Neural crest cell (in vitro differentiated cells): ENCODE measurements at places on chromosomes 5 and 9. TPM values are rescaled to one million over a fixed set of nuclear protein-coding genes. Genes with fewer than 3 reads are reported as not detected.
A peak's percentile ranks its signal among the peaks of the same experiment; 100 is the strongest.

DNA sequence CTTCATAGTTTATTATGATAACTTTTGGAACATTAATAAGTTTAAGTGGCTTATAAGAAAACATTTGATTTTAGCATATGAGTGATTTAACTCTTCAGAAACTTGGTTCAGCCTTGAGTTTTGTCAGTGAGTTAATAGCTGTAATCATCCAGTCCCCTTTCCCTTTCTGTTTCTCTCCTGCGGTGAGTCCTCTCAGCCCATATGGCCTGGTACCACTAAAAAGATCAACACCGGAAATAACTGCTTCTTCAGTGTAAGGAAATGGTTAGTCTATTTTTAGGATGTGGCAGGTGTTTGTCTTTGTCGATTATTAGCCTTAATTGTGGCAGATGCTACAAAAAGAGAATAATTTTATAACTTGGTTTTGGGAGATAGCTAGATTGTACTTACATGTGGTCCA lies 120.2 kb upstream of the GRHPR start:
- no peaks in the 10 kb centered on the region for H3K27me3 ChIP-seq
- no peak overlapping the region for H3K27ac ChIP-seq
- peaks cover 8% of the 10 kb centered on the region for H3K4me1 ChIP-seq
- H3K4me3 ChIP-seq, result no peak overlapping the region
- no peaks in the 10 kb centered on the region for H3K36me3 ChIP-seq

DNA sequence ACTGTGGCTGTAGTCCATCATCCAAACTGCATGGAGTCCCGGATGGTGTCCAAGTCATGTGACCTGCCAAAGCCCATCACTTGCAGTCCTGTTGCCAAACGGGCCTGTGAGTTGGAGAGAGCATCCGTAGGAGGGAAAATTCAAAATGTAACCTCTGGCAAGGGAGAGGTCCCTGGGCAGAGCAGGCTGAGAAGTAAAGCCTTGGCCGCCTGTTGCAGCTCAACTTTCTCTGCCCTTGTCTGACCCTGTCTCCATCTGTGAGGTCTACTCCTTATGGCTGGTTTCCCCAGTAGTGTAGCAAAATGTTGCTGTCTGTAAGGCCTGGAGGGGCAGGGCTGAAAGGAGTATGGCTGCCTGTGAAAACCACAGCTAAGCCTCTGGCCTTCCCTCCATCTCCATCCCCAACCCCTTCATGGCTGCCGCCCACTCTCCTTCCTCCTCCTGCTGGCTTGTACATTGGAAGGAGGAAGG lies 163.5 kb downstream of the SEMA6A start:
- H3K27me3 ChIP-seq, result no peaks in the 10 kb centered on the region
- H3K27ac ChIP-seq, result no peak overlapping the region
- peaks cover 2% of the 10 kb centered on the region for H3K36me3 ChIP-seq
- DNase-seq, result no peak
- no peak overlapping the region for H3K4me3 ChIP-seq
- H3K4me1 ChIP-seq, result peaks cover 4% of the 10 kb centered on the region

- H3K27me3 ChIP-seq, result peaks cover 15% of the 10 kb centered on the region
- peaks cover 9% of the 10 kb centered on the region for H3K4me1 ChIP-seq
- no peak overlapping the region for H3K27ac ChIP-seq
- H3K4me3 ChIP-seq, result no peak overlapping the region
These were observed 200.0 kb downstream of the PARP8 start for GRCh38 chr5:50866415-50866814.

DNA sequence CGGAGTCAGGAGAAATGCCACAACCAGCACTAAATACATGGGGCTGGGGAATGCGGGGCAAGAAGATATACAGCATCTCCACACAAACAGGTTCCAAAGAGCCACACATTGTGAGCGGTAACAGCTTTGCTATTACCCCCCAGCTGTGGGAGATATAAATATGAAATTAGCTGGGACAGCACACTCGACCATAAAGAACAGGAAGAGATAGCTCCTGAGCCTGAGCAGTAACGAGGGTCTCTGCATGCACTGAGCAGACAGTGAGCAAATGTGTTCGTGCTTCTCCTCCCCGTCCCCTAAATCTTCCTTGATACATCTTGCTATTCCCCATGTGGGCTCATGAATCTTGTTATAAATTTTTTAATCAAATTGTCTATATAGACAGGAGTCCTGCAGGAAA lies 53.1 kb downstream of the ADAMTS2 start:
- no peak for DNase-seq
- H3K4me1 ChIP-seq, result no peaks in the 10 kb centered on the region
- H3K27ac ChIP-seq, result no peak overlapping the region
- H3K36me3 ChIP-seq, result no peaks in the 10 kb centered on the region

- peaks cover 55% of the 10 kb centered on the region for H3K4me1 ChIP-seq
- H3K27ac ChIP-seq, result peak overlapping the region; percentile 100
- peaks cover 7% of the 10 kb centered on the region for H3K36me3 ChIP-seq
- H3K4me3 ChIP-seq, result peak overlapping the region; percentile 100
- DNase-seq, result no peak
These were observed 1.2 kb upstream of the RNF44 start for GRCh38 chr5:176538230-176538988.

DNA sequence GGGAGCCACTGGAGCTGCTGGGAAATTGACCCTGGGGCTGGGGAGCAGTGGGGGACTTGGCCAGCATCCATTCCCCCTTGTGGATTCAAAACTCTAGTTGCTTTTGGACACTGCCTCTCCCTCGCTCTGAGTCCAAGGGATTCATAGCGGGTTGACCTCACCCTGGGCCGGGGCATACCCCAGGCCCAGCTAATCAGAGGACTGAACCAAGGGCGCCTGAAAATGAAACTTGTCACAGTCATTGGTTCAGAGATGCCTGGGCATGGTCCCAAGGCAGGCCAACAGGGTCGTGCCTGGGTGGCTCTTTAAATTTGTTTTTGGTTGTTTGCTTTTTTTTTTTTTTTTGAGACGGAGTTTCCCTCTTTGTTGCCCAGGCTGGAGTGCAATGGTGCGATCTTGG lies 22.6 kb downstream of the STK10 start:
- H3K27me3 ChIP-seq, result no peaks in the 10 kb centered on the region
- no peak for DNase-seq
- no peak overlapping the region for H3K4me3 ChIP-seq
- H3K27ac ChIP-seq, result peak overlapping the region; percentile 19

GRCh38 chr5:142587354-142587965 lies 98.4 kb downstream of the FGF1 start:
- H3K27ac ChIP-seq, result no peak overlapping the region
- no peaks in the 10 kb centered on the region for H3K36me3 ChIP-seq
- H3K4me1 ChIP-seq, result peaks cover 13% of the 10 kb centered on the region
- DNase-seq, result peak; percentile 32
- H3K27me3 ChIP-seq, result no peaks in the 10 kb centered on the region
- H3K4me3 ChIP-seq, result no peak overlapping the region

CKMT2 gene
- 0.86 TPM in 1 of 2 replicates, not detected in the other for total RNA-seq

DNA sequence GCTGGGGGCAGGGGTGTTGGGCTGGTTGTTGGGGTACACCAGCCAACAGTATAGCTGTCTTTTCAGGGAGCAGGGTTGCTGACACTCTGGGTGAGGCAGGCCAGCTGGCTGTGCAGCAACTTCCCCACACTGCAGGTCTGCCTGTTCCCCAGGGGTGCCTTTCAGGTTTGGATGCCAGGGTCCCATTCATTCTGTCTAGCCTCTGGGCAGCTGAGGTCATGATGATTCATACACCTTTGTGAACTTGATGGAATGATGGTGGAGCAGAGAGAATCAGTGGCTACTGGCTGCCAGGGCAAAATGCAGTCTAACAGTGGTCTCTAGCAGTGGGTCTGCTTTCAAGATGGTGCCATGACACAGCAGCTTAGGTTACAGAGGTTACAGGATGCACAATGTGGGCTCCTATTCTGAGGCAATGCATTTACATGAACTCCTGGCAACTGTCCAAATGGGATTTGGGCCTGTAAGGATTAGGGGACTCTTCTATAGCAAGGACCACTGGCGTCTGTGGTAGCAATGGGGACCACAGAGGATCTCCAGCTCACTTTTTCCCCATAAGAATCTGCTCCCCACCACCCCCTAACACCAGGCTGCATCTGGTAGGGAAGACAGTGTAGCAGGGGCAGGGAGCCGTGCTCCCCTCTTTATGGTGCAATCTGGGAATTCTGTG lies 103.7 kb downstream of the FEM1C start:
- no peak for DNase-seq
- H3K27ac ChIP-seq, result no peak overlapping the region
- no peak overlapping the region for H3K4me3 ChIP-seq
- H3K27me3 ChIP-seq, result peaks cover 4% of the 10 kb centered on the region
- no peaks in the 10 kb centered on the region for H3K36me3 ChIP-seq
- H3K4me1 ChIP-seq, result no peaks in the 10 kb centered on the region
